Cardiac fibroblast (primary cell): ENCODE measurements at places on chromosomes 2 and 18.

GRCh38 chr2:224909885-224910573 lies 132.2 kb downstream of the DOCK10 start:
- peak; percentile 97 for DNase-seq

GRCh38 chr2:32772638-32773447 lies 145.0 kb downstream of the TTC27 start:
- peak; percentile 79 for DNase-seq

DNA sequence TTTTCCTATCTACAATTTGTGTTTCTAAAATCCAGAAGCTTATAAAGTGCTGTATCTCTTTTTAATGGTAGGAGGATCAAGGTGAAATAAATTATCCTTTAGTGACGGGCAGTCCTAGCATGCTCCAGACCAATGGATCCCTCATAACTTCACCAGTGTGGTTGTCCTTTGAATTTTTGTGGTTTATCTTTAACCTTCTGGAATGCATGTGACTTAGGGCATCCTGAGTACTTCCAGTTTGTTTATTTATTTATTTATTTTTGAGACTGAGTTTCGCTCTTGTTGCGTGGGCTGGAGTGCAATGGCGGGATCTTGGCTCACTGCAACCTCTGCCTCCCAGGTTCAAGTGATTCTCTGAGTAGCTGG lies 40.4 kb downstream of the NUP35 start:
- peak; percentile 7 for DNase-seq

DNA sequence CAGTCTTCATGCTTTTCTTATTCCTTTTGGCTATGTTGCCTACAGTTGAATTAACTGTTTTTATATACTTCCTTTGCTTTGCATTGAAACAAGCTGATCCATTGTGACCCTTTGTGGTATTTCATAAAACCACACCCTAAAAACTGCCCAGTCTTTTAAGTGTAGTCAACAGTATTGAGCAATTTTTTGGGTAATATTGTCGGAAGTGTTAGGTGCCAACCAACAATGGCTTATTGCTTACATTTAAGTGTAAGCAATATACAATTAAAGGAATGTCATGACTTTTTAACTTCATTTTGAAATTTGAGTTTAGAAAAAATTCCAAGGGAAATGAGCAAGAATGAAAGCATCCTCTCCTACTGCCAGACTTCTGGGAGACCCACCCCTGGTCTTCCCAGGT lies 174.1 kb downstream of the NEDD4L start:
- peak; percentile 54 for DNase-seq

DNA sequence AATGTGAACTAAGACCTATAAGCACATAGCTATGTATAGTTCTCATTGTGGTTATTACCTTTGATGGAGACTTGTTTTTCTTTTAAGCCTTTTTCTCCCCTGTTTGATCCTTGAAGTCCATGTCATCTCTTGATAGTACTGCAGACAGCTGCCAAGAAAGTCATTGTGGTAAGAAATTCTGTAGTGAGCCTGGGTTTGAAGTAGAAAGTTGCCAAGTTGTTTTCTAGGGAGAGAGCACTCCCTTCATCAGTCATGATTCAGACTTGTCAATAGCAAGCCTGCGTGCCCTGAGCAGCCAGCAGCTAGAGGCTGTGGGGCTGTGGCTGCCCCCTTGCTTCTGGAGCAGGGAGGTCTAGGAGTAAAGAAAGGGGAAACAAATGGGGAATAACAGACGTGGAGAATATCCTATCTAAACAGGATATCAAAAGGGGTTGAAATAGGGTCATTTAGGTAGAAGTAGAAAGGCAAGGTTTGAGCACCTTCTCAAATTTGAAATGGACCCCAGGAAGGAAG lies 8.4 kb downstream of the SP5 start:
- DNase-seq, result no peak

DNA sequence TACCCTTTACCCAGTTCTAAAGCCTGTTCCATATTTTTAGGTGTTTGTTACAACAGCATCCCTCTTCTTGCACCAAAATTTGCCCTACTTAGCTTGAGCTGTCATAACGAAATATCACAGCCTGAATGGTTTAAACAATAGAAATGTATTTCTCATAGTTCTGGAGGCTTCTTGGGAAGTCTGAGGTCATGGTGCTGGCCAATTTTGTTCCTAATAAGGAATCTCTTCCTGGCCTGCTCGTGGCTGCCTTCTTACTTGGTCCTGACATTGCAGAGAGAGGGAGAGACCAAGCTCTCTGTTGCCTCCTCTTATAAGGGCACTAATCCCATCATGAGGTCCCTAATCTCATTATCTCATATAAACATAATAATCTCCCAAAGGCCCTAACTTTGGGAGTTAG lies 267.8 kb downstream of the PID1 start:
- peak; percentile 74 for DNase-seq

- DNase-seq, result no peak
Measured at GRCh38 chr2:62727259-62727867, 21.9 kb downstream of the EHBP1 start.

GRCh38 chr2:16244153-16244965 lies 304.0 kb downstream of the MYCN start:
- DNase-seq, result no peak

DNA sequence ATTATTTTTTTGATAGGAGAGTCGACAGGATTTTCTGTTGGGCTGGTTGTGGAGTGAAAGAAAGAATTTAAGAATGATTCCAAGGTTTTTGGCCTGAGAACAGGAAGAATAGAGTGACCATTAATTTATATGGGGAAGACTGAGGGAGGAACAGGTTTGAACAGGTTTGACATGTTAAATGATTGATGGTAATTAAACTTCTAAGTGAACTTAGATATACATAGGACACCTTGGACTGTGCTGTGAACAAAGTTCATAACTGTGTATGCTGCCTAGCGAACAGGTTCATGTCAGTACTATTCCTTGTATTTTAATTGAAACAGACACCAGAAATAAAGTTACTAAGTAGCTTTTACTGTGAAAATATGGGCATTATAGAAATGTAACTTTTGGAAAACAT lies 212.0 kb downstream of the SPAG16 start:
- DNase-seq, result no peak

DNA sequence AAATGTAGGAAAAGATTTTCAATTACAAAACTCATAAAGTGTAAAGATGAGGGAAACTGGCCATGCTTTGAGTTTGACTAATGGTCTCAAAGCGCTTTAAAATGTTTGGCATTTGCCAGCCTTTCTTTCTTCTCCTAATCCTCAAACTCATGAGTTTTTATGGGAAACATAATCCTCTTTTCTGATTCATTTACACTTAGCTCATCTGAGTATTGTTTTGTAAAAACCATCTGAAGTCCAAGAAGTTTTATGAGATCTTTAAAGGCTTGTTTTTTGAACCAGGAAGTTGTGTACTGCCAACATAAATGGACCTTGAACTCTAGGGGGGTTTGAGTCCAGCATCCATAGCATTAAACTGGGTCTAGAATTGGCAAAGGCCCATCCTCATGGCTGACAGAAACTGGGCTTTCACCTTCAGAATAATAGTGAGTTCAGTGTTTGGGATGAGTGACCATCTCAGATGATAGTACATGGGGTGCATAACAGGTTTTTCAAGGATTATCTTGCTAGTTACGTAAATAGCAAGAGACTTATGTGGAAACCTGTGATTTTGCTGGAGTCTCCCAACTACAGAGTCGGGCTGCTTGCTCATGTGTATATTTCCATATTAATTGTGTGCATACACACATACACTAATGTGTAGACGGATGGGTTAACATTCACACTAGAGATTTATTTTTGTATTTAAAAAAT lies 3.8 kb upstream of the LTBP1 start:
- DNase-seq, result no peak
